ENCODE measurements at places on chromosomes 6 and 20. TPM values are rescaled to one million over a fixed set of nuclear protein-coding genes. Genes with fewer than 3 reads are reported as not detected.

GRCh38 chr20:36544134-36545018 lies 3.1 kb downstream of the MYL9 start:
- no peak for DNase-seq
- H3K4me3 ChIP-seq: no peak overlapping the region
- H3K36me3 ChIP-seq: peaks cover 5% of the 10 kb centered on the region
- H3K4me1 ChIP-seq: peaks cover 2% of the 10 kb centered on the region

DNA sequence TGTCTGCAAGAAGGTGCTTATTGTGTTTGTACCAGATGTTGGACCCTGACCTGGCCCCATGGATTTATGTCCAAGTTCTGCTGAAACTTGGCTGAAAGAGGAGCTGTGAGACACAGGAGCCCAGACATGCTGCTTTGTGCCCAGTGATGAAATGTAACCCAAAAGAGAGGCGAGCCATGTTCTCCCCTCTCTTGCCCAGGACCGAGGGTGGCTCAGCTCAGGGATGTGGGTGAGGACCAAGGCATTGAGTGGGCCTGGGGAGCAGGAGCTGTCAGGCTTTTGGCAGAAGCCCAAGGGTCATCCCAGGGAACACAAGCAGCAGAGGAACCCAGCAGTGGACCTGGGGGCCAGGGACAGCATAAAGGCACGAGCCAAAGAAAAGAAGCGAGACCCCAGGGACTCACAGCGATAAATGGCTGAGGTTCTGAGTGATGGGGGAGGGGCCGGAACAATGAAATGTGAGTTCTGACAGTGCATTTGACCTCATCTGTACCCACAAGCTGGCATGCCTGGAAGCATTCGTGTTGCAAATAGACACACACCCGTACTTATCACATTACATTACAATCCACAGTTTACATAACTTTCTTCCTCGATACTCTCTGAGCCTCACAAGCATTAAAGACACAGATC lies 363.4 kb upstream of the JARID2 start:
- H3K4me1 ChIP-seq: no peaks in the 10 kb centered on the region
- DNase-seq: no peak
- H3K36me3 ChIP-seq: no peaks in the 10 kb centered on the region
- no peaks in the 10 kb centered on the region for H3K27me3 ChIP-seq
- no peak overlapping the region for H3K27ac ChIP-seq

Gene SLC17A9
- 37.6 TPM for total RNA-seq

Gene FLRT3
- total RNA-seq: 1.5 TPM

Measured in HCT116 (cell line).